HCEC 1CT (cell line): ENCODE measurements at places on chromosomes 3 and 15.
A peak's percentile ranks its signal among the peaks of the same experiment; 100 is the strongest.

- DNase-seq = no peak
These were observed 12.7 kb downstream of the LCMT2 start for GRCh38 chr15:43317566-43318184.

- peak; percentile 58 for DNase-seq
These were observed 68.6 kb downstream of the ITGB5 start for GRCh38 chr3:124818398-124819091.

DNA sequence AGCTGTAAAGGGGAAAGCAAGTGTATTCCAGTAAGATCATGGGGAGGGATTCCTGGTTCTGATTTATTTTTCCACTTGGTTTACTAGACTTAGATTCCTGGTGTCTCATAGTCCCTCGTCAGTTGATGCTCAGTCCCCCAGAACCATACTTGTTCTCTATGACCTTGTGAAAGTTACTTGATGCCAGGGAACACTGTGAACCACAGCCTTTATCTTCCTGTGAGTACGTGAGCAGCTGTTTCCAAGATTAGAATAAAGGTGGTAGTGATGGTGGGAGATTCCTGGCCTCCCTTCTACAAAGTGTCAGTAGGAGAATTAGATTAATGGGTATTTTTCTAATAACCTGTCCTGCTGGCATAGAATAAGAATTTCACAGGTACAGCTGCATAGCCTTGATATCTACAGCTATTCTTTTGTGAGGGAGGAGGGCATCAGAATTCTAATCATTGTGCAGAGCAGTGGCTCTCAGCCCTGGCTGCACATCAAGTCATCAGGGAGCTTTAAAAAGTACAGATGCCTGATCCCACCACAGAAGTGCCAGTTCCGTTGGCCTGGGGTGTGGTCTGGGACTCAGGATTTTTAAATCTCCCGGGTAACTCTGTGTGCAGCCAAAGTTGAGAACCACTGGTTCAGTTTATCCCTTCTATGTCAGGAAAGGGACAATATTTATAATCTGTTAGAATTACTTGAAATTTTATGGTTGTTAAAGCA lies 20.0 kb downstream of the GPD1L start:
- no peak for DNase-seq

GRCh38 chr3:128745742-128746141 lies 19.8 kb downstream of the RAB7A start:
- no peak for DNase-seq

DNA sequence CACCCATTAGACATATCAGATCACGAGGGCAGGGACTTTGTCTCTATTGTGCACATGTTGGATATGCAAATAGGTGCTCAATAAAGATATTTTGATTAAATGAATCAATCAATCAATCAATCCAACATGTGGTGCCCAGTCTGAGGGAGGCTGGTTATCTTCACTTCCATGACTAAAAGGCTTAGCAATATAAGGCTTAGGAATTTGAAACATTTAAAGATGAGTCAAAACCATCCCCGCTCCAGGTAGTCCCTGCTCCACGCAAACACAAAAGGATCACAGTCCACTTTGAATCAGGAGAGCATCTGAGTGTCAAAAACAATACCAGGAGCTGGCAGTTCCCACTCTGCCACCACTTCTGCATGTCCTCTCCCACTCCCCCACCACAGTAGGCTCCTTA lies 25.8 kb upstream of the PRICKLE2 start:
- no peak for DNase-seq

GRCh38 chr3:48661501-48662144 lies 1.1 kb downstream of the CELSR3 start:
- no peak for DNase-seq

GRCh38 chr3:35500641-35501350 lies 138.5 kb upstream of the ARPP21 start:
- DNase-seq = no peak

DNA sequence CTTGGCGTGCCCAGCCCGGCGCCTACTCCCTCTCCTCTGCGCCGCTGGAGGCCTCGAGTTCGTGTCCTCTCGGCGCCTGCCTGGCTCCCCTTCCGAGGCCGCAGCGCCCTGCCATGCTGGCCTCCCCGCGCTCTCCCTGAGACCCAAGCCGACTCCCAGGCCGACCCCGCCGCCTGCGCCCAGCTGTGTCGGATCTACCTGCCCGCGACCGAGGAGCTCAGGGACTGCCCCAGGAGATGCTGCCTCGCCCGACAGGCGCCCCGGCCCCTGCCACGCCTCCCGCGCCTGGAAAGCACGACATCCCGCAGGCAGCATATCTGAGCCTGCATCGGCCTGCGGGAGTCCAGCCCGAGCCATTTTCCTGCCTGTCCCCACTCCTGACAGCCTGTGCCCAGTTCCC lies 16.1 kb downstream of the PAQR9 start:
- DNase-seq = no peak

- DNase-seq = peak; percentile 59
These were observed 697 bp downstream of the CHSY1 start for GRCh38 chr15:101250873-101251829.

DNA sequence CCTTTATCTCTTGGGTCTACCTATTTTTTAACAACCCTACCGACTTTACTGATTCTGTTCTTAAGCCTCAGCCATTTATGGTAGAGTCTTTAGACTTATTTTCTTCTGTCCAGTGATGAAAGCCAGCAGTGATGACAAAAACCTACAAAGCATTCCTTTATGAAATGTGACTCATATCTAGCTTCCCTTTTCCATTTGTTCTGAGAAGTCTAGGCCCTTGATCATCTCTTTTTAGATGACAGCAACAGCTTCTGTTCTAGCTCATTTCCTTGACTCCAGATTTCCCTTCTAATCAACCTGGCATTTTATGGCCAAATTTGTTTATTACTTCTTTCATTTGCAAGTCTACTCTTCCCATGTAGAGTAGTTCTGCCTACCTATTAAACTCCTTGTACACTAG lies 36.1 kb downstream of the CFAP44 start:
- peak; percentile 53 for DNase-seq

DNA sequence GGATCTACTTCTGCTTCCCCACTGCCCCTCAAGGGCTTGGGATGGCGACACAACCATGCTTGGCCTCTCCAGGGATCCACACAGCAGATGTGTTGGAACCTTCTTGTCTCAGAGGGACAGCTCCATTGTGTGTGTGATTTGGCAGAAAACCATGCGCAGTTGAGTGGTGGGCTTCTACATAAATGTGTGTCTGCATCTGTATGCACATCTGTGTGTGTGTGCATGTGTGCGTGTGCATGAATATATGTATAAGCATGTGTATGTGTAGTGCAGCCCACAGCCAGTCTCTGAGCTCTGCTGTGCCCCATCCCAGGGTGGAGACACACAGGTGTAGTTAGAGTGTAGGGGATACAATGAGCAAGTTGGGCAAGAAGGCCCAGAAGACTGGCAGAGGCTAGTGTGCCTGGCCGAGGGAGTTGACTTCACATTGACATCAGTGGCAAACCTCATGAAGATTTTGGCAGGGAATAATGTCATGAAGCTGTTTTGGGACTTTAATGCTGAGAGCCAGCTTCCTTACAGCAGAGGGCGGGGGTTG lies 8.1 kb downstream of the GLYCTK start:
- no peak for DNase-seq

GRCh38 chr15:101523560-101523940 lies 34.0 kb upstream of the PCSK6 start:
- no peak for DNase-seq

DNA sequence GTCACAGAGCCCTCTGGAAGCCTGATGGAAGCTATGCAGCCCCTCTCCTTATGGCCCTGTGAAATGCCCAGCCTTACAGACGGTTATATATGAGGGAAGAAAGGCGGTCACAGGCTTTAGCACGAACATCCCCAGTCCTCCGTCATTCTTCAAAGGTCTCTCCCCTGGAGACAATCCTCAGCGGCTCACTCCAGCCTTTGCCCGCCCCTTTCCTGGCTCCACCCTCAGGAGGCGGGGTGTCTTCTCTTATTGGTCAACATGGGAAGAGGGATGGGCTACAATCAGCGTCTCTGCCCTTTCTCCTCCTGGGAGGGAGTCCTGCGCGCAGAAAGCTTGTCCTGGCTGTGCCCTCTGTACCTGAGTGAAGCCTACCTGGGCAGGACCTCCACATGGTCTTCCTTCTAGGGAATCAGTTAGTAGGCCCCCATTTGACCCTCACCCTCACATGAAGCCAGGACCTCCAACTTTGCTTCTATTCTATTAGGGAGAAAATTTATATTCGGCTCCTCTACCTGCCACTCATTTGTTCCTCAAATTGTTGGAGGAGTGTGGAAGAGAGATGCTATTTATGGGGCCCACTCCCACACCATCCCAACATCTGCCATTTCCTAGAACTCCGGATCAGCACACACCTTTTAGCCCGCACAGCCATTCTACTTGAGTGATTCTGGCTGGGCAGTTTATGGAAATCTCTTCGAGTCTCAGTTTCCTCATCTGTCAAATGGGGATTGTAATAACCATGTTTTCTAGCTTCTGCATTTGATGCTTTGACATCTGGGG lies 112.9 kb upstream of the SLC6A11 start:
- DNase-seq = no peak

DNA sequence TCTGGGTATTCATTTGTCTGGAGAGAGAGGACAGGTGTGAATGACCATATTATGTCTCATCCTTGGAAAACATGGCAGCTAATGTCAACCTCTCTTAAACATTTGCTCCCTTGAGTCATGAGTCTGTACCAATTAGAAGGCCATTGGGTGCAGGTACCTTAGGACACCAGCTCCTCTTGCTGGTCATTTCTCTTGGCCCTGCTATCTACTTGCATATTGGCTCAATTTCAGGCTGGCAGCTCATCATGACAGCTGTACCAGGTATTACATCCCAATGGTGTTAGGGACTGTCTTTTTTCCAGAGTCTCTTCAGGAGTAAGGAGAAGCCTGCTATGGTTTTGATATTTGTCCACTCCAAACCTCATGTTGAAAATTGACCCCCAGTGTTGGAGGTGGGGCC lies 92.2 kb upstream of the ANKRD28 start:
- no peak for DNase-seq

GRCh38 chr3:194405766-194406165 lies 6.7 kb upstream of the GP5 start:
- no peak for DNase-seq

DNA sequence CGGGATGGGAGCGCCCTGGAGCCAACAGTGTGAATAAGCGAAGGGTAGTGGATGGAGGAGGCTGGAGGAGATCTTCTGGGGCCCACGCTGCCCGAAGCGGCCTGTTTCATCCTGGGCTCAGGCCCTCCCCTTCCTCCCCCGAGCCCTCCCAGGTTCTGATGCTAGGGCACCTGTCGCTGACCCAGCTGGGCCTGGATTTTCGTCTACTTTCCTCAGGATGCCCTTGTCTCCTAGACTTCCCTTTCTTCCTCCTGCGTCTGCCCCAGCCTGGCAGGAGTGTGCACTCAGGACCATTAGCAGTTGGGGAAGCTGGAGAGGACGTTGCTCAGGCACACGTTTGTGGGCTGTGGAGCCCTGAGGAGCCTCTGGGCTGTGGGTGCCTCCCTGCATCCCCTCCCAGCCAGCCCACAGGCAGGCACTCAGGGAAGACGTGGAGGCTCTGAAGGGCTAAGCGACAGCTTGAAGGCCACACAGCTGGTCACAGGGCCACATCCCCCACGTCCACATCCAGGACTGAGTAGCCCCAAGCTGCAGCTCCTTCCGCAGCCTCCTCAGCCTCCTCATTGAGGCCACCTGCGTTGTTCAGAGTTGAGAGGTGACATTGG lies 23.9 kb upstream of the PIGZ start:
- DNase-seq = no peak

- DNase-seq = no peak
These were observed 180.6 kb downstream of the EPHA6 start for GRCh38 chr3:96994988-96995387.

- no peak for DNase-seq
These were observed 33.4 kb upstream of the CTXND1 start for GRCh38 chr15:80285379-80285778.

GRCh38 chr3:108406063-108406660 lies 104.2 kb downstream of the MYH15 start:
- DNase-seq = no peak

GRCh38 chr3:125381314-125381713 lies 6.2 kb upstream of the ZNF148 start:
- peak; percentile 36 for DNase-seq

GRCh38 chr3:160368804-160369203 lies 30.2 kb downstream of the IFT80 start:
- DNase-seq = no peak

GRCh38 chr15:68315495-68316031 lies 38.0 kb downstream of the FEM1B start:
- no peak for DNase-seq

- DNase-seq = no peak
These were observed 41.0 kb downstream of the EPHB3 start for GRCh38 chr3:184602372-184603150.

- DNase-seq = no peak
These were observed 437.0 kb upstream of the PPP2R3A start for GRCh38 chr3:135528413-135529015.

DNA sequence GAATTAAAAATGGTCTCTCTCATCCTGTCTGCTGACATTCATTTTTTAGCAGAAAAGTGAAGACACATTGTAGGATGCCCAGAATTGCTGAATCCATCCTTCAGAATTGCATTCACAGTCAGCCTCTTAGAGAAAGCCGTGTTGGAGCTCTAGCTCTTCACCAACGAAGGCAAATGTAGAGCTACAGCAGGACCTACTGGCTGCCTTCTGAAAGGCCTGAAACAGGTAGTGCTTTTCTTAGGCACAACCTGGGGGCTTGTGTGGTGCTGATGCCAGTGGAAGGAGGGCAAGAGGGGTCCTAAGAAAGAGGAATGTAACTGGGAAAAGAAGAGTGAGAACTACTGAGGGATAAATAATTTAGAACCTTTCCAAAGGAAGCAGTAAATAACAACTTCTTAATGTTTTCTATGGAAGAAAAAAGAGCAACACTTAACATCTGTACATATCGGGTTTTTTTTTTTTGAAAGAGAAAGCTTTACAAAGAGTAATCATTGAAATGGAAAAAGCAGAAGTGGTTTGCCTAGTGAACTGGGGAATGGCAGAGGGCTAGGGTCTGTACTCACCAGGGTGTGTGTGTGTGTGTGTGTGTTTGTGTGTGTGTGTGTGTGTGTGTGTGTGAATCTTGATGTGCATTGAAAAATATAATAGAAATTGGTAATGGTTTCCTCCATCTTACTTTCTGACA lies 297.8 kb downstream of the SATB1 start:
- no peak for DNase-seq

- peak; percentile 61 for DNase-seq
These were observed 18.3 kb downstream of the P2RY1 start for GRCh38 chr3:152853196-152853595.

GRCh38 chr3:105967117-105967516 lies 98.3 kb upstream of the CBLB start:
- DNase-seq = peak; percentile 25
